Islet precursor cell (in vitro differentiated cells): ENCODE measurements at places on chromosomes 4 and X.

- no peak for DNase-seq
These were observed 39.8 kb upstream of the TMEM131L start for GRCh38 chr4:153426207-153426885.

- DNase-seq, result no peak
These were observed 2637.0 kb downstream of the PCDH7 start for GRCh38 chr4:33357121-33357520.

GRCh38 chr4:165873298-165874071, 448 bp downstream of the TLL1 start:
- peak; percentile 77 for DNase-seq

GRCh38 chr4:158785718-158786117, 16.9 kb downstream of the FNIP2 start:
- DNase-seq, result no peak

- peak; percentile 56 for DNase-seq
These were observed 78.5 kb upstream of the PDHA2 start for GRCh38 chr4:95761426-95761825.

GRCh38 chr4:92303621-92304027, at the start of gene GRID2:
Gene GRID2 (plus strand): TSS chr4:92303966.
- peak; percentile 77 for DNase-seq

- DNase-seq, result no peak
These were observed 841.6 kb upstream of the AADAT start for GRCh38 chr4:170931321-170931720.

DNA sequence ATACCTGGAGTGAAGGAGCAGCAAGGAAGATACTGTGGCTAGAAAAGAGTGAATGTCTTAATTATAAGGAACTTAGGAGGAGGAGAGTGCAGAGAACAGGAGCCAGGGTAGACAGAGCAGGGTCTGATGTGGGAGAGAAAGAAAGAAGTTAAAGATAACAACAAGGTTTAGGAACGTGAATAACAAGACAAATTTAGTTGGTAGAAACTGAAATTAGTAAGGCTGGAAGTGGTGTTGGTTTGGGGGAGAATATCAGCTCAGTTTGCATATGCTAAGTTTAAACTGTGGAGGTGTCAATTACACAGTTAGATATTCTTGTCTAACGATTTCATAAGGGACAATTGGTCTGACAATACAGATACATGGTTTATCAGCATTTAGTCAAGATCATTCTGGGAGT, 1123.7 kb upstream of the PABPC4L start:
- no peak for DNase-seq
